ENCODE measurements at places on chromosomes 1 and 21.

- DNase-seq: no peak
These were observed 72.1 kb upstream of the ABCG1 start for GRCh38 chr21:42146821-42147220.

- peak; percentile 40 for DNase-seq
These were observed 5.2 kb upstream of the AGO3 start for GRCh38 chr1:35925741-35926140.

GRCh38 chr1:8314346-8315280, 3.3 kb upstream of the SLC45A1 start:
- DNase-seq: peak; percentile 77

DNA sequence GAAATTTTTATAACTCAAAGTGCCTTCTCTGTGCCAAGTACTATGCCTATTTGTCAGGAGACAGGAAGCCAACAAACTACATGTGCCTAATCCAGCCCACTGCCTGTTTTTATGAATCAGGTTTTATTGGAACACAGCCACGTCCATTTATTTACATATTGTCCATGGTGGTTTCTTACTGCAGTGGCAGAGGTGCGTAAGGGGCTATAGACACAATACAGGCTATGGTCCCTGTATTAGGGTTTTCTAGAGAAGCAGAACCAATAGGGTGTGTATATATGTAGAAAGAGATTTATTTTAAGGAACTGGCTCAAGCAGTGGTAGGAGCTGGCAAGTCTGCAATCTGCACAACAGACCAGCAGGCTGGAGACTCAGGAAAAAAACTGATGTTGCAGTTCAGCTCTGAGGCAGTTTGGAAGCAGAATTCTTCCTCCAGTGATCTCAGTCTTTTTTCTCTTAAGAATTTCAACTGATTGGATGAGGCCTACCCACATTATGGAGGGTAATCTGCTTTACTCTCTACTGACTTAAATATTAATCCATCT, 15.4 kb downstream of the PPIE start:
- DNase-seq: no peak

- DNase-seq: no peak
These were observed 241.0 kb downstream of the RHOU start for GRCh38 chr1:228976316-228976715.

GRCh38 chr1:231161667-231162296, at the start of gene TRIM67:
Gene TRIM67 (plus strand): TSS chr1:231162058. CDS start chr1:231162970, 912 bp downstream.
- peak; percentile 21 for DNase-seq

GRCh38 chr1:18618546-18619466, 11.8 kb upstream of the PAX7 start:
- no peak for DNase-seq

- DNase-seq: no peak
These were observed 250.7 kb upstream of the POU3F1 start for GRCh38 chr1:38297246-38297645.
